ENCODE measurements at places on chromosomes 2 and 18.
A peak's percentile ranks its signal among the peaks of the same experiment; 100 is the strongest.

GRCh38 chr2:71464389-71464788 lies 11.0 kb downstream of the DYSF start:
- no peak for DNase-seq

DNA sequence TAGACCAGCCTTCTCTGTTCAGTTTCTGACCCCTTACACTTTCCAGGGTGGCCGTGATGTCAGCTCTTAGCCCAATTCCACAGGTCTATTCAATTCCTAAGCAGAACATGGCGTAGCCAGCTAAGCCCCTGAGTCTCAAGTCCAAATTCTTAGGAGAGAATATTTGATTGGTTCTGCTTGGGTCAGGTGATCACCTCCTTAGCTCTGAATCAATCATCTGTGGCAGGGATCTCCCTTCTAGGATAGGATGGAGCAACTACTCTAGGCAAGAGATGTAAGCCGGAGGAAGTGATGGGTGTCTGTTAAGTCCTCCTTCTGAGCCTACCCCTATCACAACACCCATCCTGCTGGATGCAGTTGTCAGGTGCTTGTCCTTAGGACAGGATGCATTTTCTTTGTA lies 11.1 kb downstream of the UCN start:
- no peak for DNase-seq

DNA sequence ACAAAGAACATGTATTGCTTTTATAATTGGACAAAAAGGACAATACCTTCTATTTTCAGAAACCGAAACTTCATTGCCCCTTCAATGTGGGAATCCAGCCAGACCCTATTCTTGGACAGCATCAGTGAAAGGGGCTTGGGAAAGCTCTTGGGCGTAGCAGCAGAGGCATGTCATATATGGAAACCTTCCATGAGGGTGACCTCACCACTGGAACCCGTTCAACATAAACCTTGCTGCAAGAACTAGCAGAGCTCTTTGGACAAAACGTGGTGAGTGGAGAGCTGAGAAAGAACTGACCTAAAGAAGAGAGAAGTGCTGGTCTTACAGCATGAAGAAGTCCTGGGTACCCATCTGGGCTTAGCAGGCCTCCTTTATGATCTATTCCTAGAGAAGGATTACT lies 22.7 kb upstream of the ACTG2 start:
- DNase-seq = peak; percentile 45

- DNase-seq = no peak
Observed at GRCh38 chr2:9282128-9283112, 75.8 kb downstream of the ASAP2 start.

GRCh38 chr2:25714740-25715139 lies 41.4 kb upstream of the DTNB start:
- peak; percentile 2 for DNase-seq

GRCh38 chr2:121825003-121825950 lies 69.8 kb downstream of the TSN start:
- no peak for DNase-seq

DNA sequence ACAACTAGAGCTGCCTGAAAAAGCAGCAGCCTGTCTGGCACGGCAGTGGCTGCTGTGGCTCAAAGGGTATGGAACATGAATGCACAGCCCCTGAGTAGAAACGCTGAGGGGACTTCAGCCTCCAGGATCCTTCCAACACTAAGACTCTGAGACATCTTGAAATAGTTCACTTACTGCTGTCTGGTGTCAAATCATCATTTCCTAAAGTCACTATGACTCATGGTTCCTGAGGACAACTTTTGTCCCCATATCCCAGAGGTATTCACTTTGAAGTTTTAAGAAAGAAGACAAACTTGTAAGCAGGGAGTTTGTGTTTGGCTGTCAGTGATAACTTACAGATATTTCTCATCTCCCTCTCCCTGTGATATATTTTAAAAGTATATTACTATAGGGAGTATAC lies 33.3 kb upstream of the NEB start:
- no peak for DNase-seq

DNA sequence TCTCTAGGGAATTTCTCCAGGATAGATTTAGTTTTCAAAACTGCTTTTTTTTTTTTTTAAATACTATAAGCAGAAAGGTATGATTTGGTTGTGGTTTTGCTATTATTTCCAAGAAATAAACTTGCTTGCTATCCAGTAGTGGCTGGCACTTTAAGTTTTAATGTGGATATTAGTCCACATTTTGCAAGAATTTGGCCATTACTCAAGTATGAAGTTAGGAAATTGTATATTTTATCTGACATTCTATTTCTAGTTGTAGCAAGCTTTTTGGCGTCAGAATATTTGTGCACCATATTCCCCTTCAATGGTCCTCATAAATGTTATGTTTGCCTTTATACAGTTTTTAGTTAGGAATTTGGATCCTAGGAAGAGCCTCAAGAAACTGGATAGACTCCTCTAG lies 226.3 kb downstream of the ZNF521 start:
- no peak for DNase-seq

- no peak for DNase-seq
Observed at GRCh38 chr2:64179582-64180321, 35.5 kb upstream of the PELI1 start.

DNA sequence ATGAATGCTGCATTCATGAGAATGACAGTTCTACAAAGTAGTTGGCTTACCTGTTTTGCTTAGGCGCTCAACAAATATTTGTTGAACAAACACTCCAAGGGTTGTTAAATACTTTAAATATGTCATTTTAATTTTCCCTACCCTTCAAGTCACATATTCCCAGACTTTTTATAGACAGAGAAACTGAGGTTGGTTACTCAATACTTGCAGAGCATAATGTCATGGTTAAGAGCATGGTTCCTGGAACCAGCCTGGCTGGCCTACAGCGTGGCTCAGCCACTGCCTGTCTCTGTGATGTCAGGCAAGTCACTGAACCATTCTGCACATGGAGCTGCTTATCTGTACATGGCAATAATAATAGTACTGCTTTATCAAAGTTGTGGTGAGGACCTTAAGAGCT lies 120.0 kb upstream of the STK17B start:
- DNase-seq = no peak

- no peak for DNase-seq
Observed at GRCh38 chr2:176584333-176584732, 315.1 kb downstream of the MTX2 start.

- DNase-seq = no peak
Observed at GRCh38 chr2:43980902-43981301, 14.9 kb downstream of the LRPPRC start.

- DNase-seq = no peak
Observed at GRCh38 chr18:80244956-80245730, 2.2 kb downstream of the PARD6G start.

DNA sequence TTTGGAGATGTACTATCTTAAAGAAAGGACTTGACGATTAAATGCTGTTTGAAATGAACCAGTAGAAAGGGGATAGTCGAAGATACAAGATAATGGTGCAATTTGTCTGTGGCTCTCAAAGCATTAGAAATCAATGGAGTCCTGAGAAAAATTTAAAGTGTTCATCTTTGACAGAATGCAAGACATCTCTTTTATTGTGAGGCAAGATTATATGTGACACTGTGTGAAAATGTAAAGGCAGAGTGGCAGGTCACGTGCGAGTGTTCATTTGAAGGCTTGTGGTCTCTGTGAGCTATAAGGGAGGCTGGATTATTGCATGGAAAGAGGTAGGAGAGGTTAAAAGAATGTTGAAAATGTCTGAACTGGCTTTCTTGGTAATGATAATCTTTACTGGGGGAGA lies 709.2 kb downstream of the DSC3 start:
- no peak for DNase-seq

DNA sequence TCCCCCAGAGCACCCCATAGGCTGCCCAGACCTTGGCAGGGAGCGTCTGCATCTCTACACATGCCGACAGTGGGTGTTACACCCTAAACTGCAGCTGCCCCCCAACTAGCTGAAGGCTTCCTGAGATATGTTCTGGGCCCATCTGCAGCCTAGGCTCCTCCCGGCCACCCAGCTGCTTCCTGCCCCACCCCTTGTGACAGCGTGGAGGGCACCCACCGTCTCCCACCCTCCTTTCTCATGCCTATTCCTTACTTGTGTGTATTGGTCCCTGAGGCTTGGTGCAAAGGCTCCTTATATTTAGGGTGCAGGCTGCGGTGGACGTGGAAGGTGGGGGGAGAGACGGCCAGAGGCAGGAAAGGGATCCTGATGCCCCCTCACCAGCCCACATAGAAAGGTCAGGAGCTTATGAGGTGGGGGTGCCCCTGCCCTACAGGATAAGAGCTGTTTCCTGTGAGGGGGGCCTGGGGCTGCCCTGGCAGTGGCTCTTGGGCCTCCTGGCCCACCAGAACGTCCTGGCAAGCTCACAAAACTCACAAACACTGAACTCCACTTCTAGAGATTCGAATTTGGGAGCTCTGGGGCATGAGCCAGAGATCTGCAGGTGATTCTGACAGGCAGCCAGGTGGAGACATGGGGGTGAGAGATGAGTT lies 7.3 kb upstream of the PROM2 start:
- DNase-seq = no peak

GRCh38 chr18:72155327-72155726 lies 388.8 kb downstream of the CBLN2 start:
- no peak for DNase-seq

DNA sequence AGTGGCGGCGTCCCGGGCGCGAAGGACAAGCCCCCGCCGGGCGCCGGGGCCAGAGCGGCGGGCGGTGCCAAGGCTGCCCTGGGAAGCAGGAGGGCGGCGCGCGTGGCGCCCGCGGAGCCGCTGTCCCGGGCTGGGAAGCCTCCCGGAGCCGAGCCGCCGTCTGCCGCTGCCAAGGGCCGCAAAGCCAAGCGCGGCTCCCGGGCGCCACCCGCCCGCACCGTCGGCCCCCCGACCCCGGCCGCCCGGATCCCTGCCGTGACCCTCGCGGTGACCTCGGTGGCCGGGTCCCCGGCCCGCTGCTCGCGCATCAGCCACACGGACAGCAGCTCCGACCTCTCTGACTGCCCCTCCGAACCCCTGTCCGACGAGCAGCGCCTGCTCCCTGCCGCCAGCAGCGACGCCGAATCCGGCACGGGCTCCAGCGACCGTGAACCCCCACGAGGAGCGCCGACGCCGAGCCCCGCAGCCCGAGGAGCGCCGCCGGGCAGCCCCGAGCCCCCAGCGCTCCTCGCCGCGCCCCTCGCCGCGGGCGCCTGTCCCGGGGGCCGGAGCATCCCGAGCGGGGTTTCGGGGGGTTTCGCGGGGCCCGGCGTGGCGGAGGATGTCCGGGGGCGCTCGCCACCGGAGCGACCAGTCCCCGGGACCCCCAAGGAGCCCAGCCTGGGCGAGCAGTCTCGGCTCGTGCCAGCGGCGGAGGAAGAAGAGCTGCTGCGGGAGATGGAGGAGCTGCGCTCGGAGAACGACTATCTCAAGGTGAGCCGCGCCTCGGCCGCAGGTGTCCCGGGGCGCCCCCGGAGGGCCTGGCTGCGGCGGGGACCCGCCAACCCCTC lies 820 bp downstream of the MTCL1 start:
- DNase-seq = no peak

DNA sequence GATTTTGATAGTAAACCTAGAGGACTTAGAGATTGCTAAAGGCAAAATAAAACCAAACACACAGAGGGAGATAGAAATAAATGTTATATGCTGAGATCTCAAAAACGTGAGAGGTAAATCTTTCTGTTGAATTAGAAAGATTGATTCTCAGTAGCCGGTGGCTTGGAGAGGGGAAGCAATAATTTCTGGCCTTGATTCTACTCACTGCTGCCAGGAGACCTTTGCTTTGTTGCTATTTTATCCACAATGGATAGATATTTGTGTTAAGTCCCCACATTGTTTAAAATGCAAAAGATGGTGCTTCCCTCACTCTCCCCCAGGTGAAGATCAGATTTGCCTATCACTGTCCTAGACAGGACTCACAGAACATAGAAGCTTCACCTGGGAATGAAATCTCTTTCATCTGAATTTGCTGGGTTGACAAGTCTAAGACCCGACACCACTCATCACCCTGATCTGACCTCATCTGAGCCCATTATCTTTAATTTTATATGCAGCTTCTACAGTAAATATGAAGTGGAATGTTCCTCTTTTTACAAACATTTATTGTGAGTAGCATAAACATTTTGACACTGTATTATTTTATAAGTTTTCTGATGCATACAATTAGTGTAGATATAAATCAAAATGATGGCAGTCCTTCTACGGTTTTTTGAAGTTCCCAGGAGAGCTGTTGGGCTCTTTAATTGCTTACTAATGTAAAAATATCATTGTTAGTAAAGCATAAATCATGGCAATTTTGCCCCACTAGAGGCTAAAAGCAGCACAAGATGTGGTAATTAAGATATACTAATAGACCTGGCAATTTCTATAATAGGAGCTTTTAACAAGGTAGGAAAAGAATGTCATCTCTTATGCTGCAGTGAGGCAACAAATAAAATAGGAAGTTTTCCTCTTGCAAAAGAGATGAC lies 149.7 kb downstream of the DCC start:
- DNase-seq = no peak

DNA sequence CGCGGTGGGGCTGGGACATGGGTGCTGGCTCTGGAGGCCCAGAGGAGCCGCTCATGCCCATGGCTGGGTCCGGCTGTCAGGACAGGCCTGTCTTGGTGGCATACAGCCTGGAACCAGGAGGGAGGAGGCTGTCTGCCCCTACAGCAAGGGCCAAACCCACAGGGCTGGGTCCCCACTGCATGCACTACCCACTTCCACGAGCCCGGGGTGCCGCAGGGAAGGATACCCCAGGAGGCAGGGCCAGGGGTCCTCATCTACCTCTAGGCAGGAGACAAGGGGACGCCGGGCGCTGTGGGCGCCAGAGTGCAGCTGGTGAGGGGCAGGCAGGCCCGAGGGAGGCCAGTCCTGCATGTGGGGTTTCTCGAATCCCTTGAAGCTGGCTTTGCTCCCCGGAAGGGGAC lies 95.1 kb upstream of the GPC1 start:
- no peak for DNase-seq

- no peak for DNase-seq
Observed at GRCh38 chr18:69978732-69979715, 31.4 kb upstream of the CD226 start.

GRCh38 chr2:46008091-46008870 lies 288.9 kb upstream of the EPAS1 start:
- no peak for DNase-seq

DNA sequence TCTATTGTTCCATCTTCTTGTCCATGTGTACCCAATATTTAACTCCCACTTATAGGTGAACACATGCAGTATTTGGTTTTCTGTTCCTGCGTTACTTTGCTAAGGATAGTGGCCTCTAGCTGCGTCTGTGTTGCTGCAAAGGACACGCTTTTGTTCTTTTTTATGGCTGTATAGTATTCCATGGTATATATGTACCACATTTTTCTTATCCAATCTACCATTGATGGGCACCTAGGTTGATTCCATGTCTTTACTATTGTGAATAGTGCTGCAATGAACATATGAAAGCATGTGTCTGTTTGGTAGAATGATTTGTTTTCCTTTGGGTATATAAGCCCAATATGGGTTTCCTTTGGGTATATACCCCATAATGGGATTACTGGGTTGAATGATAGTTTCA lies 77.3 kb upstream of the MMADHC start:
- no peak for DNase-seq

DNA sequence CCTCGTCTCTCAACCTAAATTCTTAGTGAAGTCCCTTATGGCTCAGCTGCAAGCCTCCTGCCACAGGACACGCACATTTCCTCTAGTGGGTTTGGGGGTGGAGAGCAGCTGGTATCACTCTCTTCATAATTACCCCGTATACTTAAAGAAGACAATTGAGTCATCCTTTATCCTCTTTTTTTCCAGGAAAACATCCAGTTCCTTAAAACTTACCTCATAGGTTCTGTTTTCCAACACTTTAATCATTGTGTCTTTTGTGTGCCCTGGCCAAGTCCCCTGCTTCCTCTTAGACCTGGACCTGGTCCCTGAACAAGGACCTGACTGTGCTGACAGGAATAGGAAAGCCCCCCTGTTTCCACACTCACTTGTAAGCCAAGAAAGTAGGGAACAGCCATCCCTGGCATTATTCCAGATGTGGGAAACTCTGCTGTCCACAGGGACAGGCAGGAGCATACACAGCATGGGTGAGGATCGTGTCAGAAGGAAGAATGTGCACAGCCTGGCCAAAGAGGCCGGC lies 42.3 kb upstream of the MYO1B start:
- DNase-seq = no peak
